ENCODE measurements at places on chromosomes 6 and 20.

- DNase-seq: no peak
Observed at GRCh38 chr6:884570-884969, 191.6 kb upstream of the EXOC2 start.

- DNase-seq: no peak
Observed at GRCh38 chr20:50039706-50040431, 57.1 kb downstream of the SNAI1 start.

DNA sequence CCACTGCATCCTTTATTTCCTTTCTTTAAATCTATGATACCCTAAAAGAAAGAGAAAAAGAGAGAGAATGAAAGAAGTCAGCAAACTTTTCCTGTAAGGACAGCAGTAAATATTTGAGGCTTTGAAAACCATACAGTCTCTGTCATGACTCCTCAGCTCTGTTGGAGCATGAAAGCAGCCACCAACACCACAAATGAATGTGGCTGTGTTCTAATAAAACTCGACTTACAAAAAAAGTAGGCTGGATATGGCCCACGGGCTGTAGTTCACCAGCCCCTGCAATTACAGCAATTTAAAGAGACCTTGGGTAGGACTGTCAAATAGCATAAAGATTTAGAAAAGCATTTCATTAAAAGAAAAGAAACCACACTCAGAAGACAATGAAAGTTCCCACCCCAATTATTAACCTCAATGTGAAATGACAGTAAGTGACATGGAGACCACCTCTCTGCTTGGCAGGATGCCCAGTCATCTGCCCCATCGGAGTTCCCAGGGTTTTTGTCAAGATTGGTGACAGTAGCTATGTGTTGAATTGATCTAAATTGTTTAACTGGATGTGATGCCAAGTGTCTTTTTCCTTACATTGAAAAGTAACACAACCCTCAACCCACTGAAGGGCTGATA, 50.9 kb downstream of the TNFRSF21 start:
- DNase-seq: no peak

DNA sequence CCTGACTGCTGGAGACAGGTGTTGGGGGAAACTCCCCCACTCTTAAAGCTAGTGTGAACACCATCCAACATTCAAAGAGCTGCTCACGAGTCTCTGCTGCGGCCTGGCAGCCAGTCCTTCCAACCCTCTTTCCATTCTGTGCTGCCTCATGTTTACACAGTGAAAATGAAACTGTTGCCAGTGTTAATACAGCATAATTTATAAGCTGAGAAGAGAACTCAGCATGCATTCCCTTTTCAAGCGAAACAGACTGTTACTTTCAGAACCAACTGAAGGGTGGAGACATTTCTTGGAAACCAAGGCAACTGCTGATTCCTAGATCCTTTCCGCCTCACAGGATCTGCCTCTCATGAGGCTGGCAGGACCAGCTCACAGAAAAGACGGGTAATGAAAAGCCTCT, 533.8 kb upstream of the ID4 start:
- no peak for DNase-seq

GRCh38 chr6:166551754-166552495, 34.6 kb downstream of the RAMACL start:
- no peak for DNase-seq

DNA sequence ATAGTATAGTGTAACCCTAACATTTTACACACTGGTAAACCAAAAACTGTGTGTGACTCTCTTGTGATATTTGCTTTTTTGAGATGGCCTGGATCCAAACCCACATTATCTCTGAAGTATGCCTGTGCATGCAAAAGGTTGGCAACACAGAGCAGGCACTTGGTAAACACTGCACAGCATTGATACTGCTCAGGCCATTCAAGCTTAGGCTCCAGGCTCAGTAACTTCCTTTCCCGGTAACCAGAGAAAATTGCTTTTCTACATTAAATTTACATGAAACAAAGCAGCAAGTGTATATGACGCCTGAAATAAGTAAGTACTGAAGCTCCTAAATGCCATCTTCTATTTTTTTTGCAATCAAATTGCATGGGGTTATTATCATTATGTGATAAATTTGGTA, 205.7 kb downstream of the EPM2A start:
- DNase-seq: no peak

DNA sequence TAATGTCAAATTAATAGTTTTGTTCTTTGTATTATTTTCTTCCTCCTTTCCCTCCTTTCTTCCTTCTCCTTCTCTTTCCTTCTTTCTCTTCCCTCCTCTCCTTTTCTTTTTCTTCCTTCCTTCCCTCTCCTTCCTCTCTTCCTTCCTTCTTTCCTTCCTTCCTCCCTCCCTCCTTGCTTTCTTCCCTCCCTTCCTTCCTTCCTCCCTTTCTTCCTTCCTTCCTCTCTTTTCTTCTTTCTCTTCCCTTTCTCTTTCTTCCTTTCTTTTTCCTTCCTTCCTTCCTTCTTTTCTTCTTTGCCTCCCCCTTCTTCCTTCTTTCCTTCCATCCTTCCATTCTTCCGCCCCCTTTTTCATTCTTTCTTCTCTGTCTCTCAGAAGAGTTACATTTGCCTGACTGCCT, 518.2 kb upstream of the ID4 start:
- DNase-seq: no peak

- DNase-seq: no peak
Observed at GRCh38 chr20:25541676-25542075, 43.7 kb downstream of the NINL start.

- no peak for DNase-seq
Observed at GRCh38 chr6:125255201-125255600, 46.6 kb downstream of the HDDC2 start.

GRCh38 chr20:4813076-4813862, 91.6 kb downstream of the PRND start:
- no peak for DNase-seq

- DNase-seq: no peak
Observed at GRCh38 chr6:125789576-125790357, 993 bp upstream of the NCOA7 start.

DNA sequence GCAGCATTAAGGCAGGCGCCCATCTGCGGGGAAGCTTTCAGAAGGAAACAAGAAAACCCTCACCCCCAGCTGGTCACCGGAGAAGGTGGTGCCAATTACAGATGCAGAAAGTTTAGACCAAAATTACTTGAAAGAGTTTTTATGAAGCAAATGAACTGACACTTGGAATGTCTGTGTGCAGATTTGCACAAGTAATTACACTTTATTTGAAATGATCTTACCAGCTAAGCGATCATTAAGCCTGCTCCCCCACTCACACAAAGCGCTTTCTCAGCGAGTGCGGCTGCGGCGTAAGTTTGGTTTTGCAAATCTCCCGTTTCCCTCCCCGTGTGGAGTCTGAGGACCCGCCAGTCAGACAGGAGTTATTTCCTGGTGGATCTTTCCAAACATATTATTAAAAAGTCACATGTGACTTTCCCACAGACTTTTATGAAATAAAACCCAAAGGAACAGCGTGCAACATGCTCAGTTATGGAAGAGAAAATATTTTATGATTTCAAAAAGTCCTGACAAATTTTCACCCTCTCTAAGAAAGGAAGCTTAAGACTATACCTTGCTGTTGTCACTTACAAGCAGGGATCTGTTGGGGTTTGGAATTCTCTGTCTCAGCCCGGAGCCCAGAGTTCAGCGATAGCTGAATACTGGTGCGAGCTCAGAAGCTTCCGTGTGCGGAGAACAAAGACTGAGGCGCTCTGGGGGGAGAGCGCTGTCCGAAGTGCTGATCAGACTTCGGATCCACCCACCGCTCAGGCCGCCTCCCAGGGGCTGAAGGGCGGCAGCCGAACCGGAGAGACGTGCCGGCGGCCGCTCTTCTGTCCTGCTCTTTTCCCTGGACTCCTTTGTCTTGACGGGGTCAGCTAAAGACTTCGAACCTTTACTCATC, 2.7 kb upstream of the MYT1 start:
- DNase-seq: no peak

DNA sequence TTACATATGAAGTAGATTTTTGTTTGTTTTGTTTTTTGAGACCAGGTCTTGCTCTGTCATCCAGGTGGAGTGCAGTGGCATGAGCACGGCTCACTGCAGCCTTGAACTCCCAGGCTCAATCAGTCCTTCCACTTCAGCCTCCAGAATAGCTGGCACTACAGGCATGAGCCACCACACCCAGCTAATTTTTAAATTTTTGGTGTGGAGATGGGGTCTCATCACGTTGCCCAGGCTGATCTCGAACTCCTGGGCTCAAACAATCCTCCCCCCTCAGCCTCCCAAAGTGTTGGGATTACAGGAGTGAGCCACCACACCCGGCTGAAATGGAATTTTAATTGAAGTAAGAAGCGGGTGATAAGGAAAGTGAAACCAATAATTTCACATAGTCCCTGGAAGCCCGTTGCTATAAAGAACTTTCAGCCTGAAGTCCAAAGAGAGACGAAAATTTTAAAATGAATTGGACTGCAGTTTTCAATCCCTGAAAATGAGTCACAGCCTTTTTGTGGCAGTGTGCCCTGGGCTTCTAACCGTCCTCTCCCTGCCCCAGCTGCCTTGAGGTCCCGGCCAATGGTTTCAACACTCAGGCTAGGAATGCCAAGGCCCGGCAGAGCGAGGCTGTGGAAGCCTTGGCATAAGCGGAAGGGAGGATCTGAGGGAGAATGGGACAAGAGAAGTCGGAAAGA, 757 bp downstream of the RAET1E start:
- DNase-seq: peak; percentile 87

DNA sequence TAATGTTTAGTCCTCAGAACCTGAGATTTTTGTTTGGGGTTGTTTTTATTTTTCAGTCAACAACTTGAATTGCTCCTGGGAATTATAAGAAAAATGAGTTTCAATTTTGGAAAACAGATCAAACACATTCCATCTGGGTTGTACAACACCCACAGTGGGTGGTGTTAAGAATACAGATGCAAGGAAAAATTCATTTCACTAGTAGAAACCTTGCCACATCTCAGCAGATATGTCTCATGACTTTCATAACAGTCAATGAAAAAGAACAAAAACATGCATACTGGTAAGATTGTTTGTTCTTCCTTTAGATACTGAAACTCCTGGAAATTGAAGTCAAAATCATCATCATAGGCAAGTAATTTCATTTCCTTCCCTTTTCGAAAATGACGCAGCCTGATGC, 78.9 kb downstream of the MOXD1 start:
- no peak for DNase-seq

DNA sequence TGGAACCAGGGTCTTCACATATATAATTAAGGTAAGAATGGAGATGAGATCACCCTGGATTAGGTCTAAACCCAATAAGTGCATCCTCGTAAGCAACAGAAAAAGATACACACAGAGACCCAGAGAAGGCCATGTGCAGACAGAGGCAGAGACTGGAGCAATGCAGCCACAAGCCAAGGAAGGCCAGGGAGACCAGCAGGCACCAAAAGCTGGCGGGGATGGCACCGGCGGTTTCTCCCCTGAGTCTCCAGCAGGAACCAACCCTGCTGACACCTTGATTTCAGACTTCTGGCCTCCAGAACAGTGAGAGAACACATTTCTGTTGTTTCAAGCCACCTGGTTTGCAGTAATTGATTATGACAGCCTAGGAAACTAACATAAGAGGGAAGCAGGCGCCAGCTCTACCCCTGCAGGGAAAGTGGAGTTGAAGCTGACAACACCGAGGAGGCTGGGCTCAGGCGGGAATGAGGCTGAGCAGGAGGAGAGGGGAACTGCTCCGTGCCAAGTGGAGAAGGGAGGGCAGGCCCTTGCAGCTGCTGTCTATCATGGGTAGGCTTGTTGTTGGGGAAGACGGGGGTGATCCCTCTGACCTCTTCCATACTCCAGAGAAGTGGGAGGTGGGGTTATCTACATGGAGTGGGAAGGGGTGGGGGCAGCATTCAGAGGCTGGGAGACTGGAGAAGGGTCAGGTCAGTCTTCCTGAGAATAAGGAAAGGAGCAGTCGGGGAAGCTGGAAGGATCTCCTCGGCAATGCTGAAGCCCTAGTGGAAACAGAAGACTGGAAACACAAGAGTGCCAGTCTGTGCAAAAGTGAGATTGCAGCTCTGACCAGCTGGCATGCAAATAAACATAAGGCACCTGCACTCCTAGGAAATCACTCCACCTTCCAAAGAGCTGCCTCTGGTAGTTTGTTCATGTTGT, 72.7 kb downstream of the NFATC2 start:
- DNase-seq: no peak

- no peak for DNase-seq
Observed at GRCh38 chr6:116812051-116812650, 16.7 kb downstream of the GPRC6A start.

GRCh38 chr20:38987777-38988176, 25.6 kb downstream of the DHX35 start:
- DNase-seq: no peak

DNA sequence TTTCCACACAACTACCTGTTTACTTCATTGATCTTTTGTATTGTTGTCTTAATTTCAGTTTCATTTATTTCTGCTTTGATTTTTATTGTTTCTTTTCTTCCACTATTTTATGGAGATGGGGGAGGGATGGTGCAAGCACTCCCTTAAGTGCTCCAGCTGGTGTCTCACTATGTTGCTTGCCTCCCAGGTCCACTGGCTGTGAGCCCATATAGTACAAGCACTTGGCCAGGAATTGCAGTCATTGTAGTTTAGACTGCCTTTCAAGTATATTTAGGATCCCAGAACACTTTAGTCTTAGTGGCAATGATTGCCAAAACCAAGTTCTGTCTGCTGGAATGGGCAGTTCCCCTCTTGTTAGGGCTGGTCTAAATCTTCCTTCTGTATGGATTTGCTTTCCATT, 34.9 kb upstream of the MAN1A1 start:
- no peak for DNase-seq

- DNase-seq: no peak
Observed at GRCh38 chr6:148452876-148453275, 110.2 kb downstream of the SASH1 start.

- no peak for DNase-seq
Observed at GRCh38 chr6:170273681-170274080, 17.2 kb downstream of the DLL1 start.

DNA sequence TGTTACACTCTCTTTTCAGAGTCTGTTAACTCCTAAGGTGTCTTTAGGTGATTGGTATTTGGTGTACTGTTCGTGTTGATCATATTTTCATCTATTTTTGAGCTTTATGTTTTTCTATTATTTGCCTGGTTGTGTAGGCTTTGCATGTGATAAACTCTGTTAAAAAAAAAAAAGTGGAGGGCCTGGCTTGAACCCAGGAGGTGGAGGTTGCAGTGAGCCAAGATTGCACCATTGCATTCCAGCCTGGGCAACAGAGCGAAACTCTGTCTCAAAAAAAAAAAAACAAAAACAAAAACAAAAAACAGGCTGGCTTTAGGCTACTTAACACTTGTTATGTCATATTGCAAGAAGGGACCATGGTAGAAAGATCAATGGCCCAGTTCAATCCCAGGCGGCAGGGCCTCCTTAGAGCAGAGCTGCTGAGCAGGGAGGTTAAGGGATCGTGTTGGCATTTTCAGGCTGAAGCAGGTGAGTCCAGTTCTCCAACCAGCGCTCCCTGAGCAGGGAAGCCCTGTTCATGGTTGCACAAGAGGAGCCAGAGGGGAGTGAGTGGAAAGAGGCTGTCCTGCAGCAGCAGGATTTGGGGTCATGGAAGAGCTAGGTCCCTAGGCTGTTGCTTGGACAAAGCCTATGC, 8.5 kb downstream of the PYGB start:
- no peak for DNase-seq

GRCh38 chr6:103107985-103108384, 1714.5 kb downstream of the GRIK2 start:
- no peak for DNase-seq

- DNase-seq: no peak
Observed at GRCh38 chr20:10179574-10180298, 38.9 kb upstream of the SNAP25 start.

All from breast epithelium (tissue), 4 donors.